ENCODE measurements at places on chromosomes 2 and 18. TPM values are rescaled to one million over a fixed set of nuclear protein-coding genes. Genes with fewer than 3 reads are reported as not detected.

The AQP12A gene
- total RNA-seq, result not detected

The RGPD4 gene
- total RNA-seq, result not detected

The KCNG2 gene
- not detected for total RNA-seq

The DES gene
- not detected for total RNA-seq

The TMEM178A gene
- total RNA-seq, result 0.32 TPM

The RND3 gene
- total RNA-seq, result 0.66 TPM

The MRO gene
- total RNA-seq, result not detected

The ZC3H8 gene
- total RNA-seq, result 16.1 TPM

The KCTD1 gene
- total RNA-seq, result 3.9 TPM

The MAP3K20 gene
- total RNA-seq, result 1.4 TPM

The SERPINB7 gene
- not detected for total RNA-seq

The NMUR1 gene
- total RNA-seq, result 0.67 TPM
